ENCODE measurements at places on chromosomes 6 and 20.
A peak's percentile ranks its signal among the peaks of the same experiment; 100 is the strongest.

GRCh38 chr6:24755279-24755678, 19.5 kb upstream of the GMNN start:
- DNase-seq = no peak

GRCh38 chr6:132391391-132392269, 9.6 kb downstream of the MOXD1 start:
- DNase-seq = no peak

DNA sequence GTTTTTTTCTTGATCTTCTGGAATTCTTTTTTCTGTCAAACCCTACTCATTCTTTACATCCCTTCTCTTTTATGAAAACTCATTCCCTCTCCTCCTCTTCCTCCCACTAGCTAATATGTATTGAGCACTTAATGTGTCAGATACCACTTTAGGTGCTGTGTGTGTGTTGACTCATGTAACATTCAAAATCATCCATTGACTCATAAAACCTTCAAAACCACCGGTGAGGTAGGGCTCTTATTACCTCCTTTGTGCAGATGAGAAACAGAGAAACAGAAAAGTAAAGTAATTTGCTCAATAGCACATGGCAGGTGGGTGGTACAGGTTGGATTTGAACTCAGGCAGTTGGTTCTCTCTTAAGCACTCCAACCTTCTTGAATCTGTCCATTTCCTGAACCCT, 136.3 kb upstream of the NEDD9 start:
- no peak for DNase-seq

DNA sequence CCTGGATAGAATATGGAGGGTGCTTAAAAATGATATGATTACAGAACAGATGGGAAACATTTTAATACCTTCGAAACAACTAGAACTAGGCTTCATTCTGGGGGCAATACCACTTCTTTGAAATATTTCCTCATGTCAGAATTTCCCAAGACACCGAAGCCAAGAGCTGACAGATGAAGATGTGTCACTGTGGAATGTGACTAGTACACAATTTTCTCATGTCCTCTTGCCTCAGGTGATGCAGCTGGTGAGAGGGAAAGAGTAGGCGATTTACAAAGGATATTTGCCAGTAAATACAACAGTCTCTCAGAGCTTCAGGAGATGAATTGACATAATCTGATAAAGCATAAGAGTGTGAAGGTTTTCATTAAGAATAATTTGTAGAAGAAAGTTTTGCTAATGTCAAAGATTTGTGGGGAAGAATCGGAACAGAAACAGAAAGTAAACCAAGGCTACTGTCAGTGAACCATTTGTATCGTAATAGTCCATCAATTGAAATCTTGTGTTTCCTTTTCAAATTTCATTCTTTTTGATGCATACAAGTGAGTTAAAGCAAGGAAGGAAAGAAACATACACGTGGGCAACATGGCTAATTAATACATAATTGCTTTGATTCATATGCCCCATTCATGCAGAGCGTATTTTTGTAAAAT, 164.7 kb upstream of the CCN2 start:
- DNase-seq = no peak

- no peak for DNase-seq
Measured at GRCh38 chr20:9279918-9280401, 211.1 kb downstream of the PLCB4 start.

DNA sequence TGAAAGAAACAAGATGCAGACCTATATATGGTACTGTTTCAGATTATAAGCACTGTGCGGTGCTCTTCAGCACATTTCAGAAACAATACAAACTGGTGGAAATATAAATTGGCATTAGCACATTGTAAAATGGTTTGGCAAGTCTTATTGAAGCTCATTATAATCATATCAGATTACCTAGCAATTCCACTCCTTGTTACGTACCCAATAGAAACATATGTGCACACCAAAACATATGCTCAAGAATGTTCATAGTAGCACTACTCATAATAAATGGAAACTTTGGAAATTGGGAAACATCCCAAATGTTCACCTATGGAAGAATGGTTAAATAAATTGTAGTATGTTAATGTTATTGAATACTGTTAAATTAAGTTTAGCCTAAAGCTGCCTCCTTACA, 54.9 kb upstream of the PLEKHG1 start:
- no peak for DNase-seq

- no peak for DNase-seq
Measured at GRCh38 chr6:118632359-118632758, 19.0 kb downstream of the CEP85L start.

- DNase-seq = no peak
Measured at GRCh38 chr6:37850260-37850659, 30.7 kb downstream of the ZFAND3 start.

DNA sequence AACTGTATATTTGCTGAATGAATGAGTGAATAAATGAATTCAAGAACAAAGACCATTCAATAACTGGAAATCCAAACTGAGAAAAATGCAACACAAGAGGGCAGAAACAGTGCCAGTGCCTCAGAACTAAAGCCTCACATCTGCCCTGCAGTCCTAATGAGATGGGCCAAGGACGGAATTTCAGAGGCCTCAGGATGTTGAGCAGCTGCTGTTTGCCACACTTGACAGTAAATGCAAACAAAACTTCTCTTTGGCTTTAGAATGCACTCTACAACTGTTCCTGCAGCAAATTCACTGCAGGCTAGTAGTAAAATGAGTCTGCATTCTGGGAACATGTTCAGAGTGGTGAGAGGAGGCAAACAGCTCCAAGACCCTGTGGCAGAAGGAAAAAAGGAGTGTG, 177.6 kb upstream of the LRFN2 start:
- peak; percentile 8 for DNase-seq

DNA sequence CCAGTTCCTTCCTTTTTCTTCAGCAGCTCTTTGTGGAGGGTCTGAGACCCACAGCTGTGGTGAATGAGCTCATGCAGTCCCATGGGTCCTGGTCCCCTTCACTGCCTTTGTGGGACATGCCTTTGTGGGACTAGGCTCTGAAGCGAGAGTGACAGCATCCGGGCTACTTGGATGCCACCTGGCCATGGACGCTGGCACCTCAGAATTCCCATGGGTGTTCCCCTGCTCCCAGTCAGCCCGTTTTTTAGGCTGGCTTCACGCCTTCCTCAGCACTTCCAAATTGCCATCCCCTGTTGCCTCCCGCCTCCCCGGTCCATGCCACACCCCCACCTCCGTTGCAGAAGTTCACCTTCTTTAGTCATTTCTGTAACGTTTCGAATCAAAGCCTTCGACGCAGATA, 45.1 kb downstream of the RAMACL start:
- no peak for DNase-seq

DNA sequence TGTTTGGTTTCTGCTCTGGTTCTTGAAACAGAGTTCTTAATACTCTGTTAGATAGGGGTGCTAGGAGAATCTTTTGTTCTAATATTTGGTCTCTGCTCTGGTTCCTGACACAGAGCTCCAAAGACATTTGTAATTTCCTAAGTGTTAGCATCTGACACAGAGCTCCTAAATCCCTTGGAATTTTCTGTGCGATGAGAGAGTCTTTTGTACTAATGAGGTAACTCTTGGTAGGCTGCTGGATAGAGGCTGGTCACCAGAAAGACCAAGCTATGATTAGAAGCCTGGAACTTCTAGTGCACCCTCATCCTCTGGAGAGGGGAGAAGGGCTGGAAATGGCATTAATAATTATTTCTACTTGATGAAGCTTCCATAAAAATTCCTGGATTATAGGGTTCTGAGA, 7.7 kb upstream of the CD109 start:
- no peak for DNase-seq

- no peak for DNase-seq
Measured at GRCh38 chr20:59153355-59153681, 10.3 kb upstream of the ZNF831 start.

DNA sequence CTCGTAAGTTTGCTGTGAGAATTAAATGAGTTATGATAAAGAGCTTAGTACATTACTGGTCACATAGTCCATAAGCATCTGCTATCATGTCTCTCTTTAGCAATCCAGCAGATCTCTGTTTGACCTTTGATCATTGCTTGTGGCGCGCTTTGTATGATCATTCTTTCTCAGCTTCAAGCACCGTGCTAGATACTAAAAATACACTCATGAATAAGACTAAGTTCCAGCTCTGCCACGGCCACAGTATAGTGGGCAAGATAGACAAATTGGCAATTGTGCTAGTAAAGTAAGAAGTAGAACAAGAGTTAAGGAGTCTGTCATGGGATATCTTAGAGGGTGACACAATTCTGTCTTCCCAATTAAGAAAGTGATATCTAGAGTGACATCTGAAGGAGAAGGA, 75.2 kb upstream of the ADGRF1 start:
- no peak for DNase-seq

DNA sequence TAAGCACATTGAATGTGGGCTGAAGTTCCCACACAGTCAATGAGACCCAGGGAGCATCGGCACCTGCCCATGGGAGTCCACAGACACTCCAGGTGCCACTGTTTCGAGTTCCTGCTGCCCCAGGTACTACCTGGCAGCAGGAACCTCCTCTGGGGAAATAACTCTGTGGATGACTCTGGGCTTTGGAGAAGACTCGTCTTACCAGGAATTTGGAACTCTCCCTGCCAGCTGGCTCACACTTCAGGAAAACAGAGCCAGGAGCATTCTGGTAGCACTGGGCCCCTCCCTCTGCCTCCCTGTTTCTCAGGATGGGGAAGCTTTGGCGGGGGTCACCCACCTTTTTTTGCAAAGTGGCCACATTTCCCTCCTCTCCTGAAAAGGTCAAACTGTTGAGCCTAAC, 69.5 kb upstream of the MC3R start:
- no peak for DNase-seq

DNA sequence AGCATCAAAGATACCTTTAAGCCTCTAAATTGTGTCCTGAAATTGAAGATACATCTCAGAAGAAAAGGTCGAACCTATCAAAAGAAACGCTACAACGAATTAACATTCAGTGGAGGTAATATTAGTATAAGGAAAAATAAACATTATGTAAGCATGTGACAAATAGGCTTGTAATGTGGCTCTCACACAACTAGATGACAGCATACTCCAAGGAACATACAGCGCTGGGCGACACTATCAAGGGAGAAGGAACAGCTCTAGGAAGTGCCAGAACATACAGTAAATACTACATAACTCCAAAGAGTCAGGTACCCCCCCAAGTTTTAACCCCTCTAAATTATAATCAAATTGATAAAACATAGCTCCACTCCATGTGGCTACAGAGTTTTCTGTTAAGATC, 103.5 kb downstream of the LAMP5 start:
- peak; percentile 68 for DNase-seq

DNA sequence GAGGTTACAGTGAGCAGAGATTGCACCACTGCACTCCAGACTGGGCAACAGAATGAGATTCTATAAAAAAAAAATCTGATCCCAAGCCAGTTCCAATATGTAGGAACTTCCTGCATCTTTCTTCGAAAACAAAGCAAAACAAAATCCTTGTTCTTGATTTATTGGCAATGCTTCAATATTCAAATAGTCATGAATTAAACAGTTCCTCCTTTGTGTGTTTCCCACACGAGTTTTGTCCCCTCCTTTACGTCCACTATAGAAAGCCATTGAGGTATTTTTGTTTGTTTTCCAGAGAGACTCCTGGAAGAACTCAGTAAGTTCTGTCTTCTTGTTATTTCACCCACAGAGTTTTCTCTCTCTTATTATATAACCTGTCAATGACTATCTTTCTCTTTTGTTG, 7.6 kb downstream of the BTN1A1 start:
- DNase-seq = no peak

GRCh38 chr20:51489611-51490010, 52.9 kb downstream of the NFATC2 start:
- no peak for DNase-seq

GRCh38 chr6:29112135-29112534, 4.3 kb downstream of the OR2J3 start:
- no peak for DNase-seq

DNA sequence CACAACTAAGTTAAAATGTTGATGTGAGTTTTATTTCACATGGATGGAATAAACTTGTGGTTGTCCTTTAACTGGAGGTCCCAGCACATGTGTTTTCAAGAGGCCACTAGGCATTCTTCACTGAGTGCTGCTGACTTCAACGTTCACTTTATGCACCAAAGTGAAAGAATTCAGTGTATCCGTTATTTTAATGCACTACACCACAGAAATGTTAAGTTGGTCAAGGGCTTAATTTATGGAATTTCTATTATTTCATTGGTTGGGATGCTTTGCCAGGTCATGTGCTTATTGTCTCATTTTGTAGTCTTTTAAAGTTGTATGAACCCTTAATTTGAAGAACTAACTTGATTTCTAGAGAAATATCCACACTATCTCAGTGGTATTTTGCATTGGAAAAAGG, 106.4 kb downstream of the PPP1R14C start:
- DNase-seq = no peak

- no peak for DNase-seq
Measured at GRCh38 chr20:57611586-57612311, 8.5 kb downstream of the ZBP1 start.

DNA sequence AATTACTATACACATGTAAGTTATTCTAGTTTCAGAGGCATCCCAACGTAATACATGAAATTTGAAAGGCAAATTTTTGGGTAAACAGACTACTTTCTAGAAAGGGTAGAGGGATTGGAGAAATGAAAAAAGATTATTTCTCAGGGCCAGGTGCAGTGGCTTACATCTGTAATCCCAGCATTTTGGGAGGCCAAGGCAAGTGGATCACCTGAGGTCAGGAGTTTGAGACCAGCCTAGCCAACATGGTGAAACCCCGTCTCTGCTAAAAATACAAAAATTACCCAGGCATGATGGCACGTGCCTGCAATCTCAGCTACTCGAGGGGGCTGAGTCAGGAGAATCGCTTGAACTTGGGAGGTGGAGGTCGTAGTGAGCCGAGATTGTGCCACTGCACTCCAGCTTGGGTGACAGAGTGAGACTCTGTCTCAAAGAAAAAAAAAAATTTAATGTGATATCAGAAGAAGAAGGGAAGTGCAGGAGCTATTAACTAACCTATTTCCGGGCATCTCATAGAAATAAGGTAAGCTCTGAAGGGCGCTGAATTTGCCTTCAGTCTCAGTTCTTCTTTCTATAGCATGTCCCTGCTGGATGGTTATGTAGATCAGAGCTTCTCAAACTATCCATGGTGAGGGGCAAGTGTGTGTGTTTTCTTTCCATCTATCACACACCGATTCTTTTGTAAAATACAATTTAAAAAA, 100.3 kb upstream of the MTHFD1L start:
- no peak for DNase-seq

DNA sequence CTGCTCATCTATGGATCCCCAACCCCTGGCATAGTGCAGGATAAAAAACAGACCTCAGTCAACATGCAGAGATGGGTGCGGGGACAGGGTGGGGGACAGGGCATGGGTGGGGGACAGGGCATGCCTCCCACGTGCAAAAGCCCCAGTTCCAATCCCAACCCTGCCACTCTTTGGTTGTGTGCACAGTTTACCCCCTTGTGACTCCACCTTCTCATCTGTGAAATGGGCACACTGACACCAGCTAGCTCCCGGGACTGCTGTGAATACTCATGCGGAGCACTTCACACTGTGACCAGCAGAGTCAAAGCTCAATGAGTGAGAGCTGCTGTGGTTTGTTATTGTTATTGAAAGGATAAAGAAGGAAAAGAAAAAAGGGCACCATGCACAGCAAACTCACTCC, 69.3 kb downstream of the NFATC2 start:
- no peak for DNase-seq

DNA sequence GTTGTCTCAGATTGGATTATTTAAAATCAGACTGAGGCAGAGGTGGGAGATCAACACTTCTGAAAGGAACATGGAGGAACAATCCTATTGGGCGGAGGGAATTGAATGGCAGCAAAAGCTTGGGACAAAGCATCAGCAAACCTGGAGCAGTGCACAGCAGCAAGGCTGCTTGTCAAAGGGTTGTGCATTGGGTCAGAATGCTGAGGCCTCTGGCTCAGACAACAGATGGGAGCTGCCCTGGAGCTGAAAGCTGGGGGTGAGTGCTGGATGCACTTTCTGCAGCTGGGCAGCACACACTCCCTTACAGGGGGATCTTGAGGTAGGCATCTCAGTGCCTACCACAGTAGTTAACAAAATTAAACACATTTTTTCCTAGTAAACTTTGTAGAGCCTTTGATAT, 634.4 kb upstream of the MMS22L start:
- no peak for DNase-seq

Measured in NCI-H1694 treated with DMSO at 0.1 percent for 48 hours (cell line).